ENCODE measurements at places on chromosomes 6 and 20.

GRCh38 chr6:109579361-109579760, 96.3 kb upstream of the ZBTB24 start:
- DNase-seq, result no peak

- no peak for DNase-seq
Observed at GRCh38 chr20:57383447-57384347, 7.5 kb upstream of the RBM38 start.

GRCh38 chr6:116419069-116419786, 41.9 kb upstream of the CALHM6 start:
- DNase-seq, result no peak

- DNase-seq, result no peak
Observed at GRCh38 chr6:56036916-56037600, 161.7 kb upstream of the BMP5 start.

- DNase-seq, result no peak
Observed at GRCh38 chr6:41343641-41344187, 8.3 kb downstream of the NCR2 start.

- DNase-seq, result peak; percentile 35
Observed at GRCh38 chr6:138307352-138307751, 70.4 kb upstream of the SMIM28 start.

DNA sequence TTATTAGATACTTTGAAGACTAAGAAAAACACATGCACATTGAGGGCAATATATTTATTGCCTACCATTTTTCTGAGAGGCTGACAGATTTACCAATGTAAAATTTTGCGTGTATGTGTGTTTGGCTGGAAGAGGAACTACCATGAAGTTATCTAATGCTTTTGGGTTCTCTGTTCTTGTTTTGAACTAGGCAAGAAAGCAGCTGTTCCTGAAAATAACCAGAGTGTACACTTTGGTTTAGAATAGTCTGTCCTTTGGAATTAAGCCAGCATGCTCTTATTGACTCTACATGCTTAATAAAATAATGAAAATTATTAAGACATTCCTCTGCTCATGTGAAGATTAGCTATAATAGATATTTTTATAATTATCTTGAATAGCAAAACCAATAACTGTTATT, 129.2 kb downstream of the MYB start:
- no peak for DNase-seq

DNA sequence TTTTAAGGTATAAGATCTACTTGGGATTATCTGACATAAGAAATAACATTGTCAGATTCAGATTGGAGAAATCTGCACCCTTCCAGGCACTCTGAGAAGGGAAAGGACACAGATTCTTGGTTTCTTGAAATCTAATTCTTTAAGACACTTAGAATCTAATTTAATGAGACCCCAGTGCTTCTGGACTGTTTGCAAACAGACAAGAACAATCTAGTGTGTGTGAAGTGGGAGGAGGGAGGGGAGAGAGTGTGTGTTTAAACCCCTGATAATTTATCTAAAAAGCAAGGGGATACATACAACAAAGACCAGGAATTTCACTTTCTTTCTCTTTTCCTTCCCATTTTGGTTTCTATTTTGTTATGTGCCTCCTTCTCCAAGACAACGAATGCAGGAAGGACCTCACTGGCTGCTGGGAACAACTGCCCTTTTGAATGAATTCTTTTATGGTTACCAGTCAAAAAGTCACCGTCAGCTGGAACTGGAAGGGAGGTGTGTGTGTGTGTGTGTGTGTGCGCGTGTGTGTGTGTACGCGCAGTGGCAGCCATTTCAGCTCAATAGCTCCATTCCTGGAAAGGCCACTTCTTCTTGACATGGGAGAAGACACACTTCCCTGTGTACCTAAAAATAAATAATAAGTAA, 129.4 kb downstream of the BCAS1 start:
- DNase-seq, result peak; percentile 89

DNA sequence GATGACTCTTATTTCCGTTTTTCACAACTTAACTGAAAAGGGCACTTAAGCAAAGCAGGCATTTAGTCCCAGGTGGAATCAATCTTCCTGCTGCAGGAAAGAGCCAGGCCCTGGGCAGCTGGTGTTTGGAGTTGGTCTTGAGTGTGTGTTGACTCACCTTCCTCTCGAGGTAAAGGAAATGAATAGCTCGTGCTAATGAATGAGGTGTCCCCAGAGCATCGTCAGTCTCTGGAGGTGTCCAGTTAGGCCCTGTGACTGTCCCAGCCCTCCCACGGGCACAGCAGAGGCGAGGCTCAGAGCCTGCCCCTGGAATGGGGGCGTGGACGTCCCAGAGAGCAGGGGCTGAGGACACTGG, 277.7 kb downstream of the NRN1 start:
- peak; percentile 93 for DNase-seq

- no peak for DNase-seq
Observed at GRCh38 chr6:117232196-117232595, 33.2 kb upstream of the VGLL2 start.

DNA sequence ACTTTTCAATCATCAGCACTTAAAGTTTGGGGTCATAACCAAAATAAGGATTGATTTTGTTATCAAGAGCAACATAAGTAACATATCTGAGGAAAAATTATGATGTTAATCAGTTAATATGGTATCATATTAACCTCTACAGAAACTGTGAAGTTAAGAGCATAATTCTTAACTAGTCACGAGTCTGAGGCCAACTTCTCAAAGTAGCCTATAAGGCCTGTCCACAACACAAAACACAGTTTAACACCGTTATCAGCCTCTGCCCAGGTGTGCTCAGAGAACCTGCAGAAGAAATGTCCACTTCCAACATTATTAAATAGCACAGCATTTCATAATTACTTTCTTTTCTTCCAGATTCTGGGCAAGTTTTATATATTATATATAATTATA, 1.1 kb downstream of the STX7 start:
- peak; percentile 11 for DNase-seq

DNA sequence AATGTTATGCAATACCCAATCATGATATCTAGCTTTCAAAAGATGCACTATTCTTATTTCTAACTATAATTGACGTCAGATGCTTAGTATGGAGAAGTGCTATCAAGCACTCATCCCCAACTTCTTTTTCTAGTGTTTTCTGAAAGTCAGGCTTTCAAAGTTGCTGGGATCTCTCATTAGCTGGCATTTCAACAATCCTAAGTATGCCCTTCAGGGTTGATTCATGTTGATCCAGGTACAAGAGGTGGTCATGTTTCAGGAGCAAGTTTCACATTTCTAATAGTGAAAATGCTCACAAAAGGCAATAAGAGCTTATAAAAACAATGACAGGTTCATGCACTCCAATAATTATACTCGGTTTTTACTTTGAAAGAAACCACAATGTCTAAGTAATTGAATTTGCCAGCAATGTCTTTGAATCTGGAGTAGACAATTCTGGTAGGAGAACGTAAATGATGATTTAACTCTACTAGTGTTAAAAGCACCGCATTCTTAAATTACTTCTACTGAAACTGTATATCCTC, 193.7 kb upstream of the KHDRBS2 start:
- no peak for DNase-seq

DNA sequence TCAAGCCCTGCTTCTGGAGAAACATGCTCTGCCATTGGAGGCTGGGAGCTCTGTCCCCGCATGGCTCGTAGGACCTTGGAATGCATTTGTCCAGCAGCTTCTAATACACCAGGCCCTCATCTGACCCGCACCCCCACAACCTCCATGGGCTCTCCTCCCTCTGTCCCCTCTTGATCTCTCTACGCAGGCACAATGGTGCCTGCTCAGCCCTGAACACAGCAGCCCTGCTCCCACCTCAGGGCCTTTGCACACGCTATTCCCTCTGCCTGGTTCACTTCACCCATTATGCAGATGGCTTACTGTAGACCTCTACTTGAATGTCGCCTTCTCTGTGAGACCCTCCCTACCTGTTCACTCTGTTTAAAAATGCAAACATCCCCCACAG, 27.0 kb upstream of the PTGIS start:
- no peak for DNase-seq

GRCh38 chr20:17635332-17636244, 46.5 kb downstream of the RRBP1 start:
- no peak for DNase-seq

- no peak for DNase-seq
Observed at GRCh38 chr6:134056046-134056445, 3.6 kb upstream of the SLC2A12 start.

GRCh38 chr6:36758516-36759147, 61.0 kb downstream of the RAB44 start:
- no peak for DNase-seq

DNA sequence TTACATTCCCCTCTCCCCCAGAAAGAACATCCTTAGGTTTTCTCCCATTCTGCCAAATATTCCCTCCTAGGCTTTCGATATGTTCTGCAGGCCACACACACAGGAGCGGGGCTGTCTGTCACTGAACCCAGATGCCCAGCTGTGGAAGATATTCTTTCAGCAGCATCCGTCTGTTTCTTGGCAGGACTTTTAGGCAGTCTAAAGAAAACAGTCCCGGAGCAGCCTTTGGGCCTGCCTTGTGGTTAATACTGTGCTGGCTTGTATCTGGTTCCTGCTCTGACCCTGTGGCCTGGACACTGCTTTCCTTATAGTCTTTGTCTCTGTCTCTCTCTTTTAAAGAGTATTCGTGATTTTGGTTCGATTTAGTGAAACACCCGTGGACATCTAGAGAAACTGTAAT, 94.6 kb upstream of the SUPT3H start:
- no peak for DNase-seq

- no peak for DNase-seq
Observed at GRCh38 chr6:14271789-14272736, 154.5 kb downstream of the CD83 start.

DNA sequence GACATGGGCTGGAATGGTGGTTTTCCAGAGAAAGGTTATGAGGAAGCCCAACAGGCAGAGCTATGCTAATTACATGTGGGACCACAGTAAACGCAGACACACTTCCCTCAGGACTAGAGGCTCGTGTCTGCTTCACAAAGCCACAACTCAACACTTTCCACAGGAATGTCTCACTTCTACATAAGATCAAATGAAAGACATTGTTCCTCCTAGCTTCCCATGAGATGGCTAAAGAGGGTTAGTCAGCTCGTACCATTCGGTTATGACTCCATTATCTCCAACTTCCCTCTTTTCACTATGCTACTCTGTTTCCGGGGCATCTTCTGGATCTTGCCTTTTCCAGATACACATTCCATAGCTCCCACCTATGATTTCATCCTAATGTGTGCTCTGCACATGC, 29.1 kb upstream of the ZC3H12D start:
- no peak for DNase-seq

DNA sequence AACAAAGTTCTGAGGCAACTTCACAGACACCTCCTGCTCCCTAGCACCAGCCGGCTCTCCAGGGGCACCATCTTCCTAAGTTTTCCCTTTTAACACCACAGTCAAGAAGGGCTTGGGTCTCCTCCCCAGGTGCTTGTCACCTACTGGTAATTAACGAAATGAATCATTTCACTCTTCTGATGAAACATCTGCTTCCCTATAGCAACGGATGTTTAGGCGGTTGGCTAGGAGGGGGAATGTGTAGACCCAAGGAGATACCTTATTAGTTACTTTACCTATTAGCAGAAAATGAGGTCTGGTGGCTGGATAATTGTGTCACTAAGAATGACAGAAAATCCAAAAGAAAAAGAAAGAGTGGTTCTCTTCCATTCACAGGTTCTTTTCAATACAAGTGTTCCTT, 46.3 kb upstream of the FABP7 start:
- no peak for DNase-seq

DNA sequence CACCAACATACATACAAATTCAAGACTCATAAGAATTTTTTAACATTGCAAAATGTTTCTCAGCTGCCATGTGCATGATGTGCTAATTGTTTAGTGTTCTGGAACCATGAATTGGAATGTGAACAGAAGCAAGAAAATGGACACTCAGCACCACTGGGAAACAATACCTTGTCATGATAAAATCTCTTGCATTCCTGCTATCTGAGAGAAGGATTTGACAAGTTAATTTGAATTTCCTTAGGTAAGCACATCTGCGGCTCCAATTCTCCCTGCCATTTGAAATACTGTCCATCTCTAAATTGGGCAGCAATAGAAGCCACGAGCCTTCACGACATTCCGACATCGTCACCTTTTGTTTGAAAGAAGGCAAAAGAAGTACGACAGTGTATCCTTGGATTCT, 1104.6 kb upstream of the MAP3K7 start:
- DNase-seq, result no peak

GRCh38 chr20:3679749-3680700, 1.8 kb downstream of the ADAM33 start:
- DNase-seq, result no peak

- DNase-seq, result no peak
Observed at GRCh38 chr20:50193836-50194421, 3.3 kb downstream of the CEBPB start.

DNA sequence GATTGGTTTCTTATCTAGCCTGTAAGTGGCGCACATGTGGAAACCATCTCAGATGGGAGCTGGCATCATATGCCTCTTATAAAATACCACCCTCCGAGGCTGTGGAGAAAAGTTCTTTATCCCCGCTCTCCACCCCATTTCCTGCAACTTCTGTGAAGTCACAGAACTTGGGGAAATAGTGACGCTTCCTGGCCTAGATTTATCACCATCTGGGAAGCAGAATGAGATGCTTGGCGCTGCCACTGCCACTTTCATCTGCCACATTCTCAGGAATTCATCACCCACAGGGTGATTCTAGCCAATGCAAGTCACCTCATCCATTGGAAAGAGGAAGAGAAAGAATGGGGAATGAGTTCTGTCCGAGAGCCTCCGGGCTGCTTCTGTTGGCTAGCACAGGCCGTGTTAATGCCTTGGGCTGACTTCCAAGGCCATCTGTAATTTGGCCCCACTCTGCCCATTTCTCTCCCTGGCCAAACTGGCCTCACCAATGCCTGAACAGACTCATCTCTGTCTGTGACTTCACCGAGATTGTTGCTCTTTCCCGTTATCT, 148.8 kb upstream of the SOX4 start:
- DNase-seq, result no peak

DNA sequence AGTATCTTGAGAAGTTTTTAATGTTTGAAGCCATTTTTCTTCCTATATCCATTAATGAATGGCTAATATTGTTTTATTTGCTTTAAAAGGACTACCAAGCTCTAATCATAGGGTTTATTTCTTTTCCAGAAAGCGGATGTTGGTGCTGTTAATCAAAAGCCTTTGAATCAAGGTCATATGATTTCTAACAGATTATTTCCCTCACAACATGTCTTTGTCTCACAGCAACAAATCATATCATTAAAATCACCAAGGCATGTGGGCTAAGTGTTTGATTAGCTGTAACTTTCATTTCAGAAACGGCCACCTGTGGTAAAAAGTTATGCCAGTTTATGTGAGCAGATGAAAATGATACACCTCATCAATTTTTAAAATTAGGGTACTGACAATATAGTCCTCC, 21.7 kb downstream of the TRAF3IP2 start:
- DNase-seq, result no peak

DNA sequence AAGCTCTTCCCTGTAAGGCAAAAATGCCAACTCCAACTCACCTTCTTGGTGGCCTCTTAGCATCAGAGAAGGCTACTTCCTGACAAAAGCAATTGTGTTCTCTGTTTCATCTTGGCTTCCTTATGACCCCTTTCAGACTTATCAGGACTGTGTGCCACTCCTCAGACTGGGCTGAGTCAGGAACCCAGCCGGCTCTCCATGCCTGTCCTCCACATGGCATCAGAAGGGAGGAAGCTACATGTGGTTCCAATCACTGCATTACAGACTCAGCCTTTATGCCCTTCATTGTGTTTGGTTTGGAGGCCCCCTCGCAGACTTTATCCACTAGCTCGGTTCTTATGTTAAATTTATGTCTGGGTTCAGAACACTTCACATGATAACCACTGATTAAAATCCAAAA, 142.5 kb downstream of the SLC24A3 start:
- DNase-seq, result no peak

GRCh38 chr6:38503032-38503773, 136.5 kb downstream of the BTBD9 start:
- no peak for DNase-seq

All from dermis blood vessel endothelial cell (primary cell).